ENCODE measurements at places on chromosomes 5 and 9.
A peak's percentile ranks its signal among the peaks of the same experiment; 100 is the strongest.

DNA sequence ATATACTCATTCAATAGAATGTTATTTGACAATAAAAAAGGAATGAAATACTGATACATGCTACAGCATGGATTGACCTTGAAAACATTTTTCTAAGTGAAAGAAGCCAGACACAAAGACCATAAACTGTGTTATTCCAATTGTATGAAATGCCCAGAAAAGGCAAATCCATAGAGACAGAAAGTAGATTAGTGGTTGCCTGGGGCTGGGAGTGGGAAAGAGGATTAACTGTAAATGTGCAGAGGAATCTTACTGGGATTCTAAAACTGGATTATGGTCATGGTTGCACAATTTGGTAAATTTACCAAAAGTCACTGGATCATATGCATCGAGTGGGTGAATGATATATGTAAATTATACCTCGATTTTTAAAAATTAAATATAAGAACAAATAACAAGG lies 88.1 kb downstream of the GLIS3 start:
- no peak for DNase-seq

DNA sequence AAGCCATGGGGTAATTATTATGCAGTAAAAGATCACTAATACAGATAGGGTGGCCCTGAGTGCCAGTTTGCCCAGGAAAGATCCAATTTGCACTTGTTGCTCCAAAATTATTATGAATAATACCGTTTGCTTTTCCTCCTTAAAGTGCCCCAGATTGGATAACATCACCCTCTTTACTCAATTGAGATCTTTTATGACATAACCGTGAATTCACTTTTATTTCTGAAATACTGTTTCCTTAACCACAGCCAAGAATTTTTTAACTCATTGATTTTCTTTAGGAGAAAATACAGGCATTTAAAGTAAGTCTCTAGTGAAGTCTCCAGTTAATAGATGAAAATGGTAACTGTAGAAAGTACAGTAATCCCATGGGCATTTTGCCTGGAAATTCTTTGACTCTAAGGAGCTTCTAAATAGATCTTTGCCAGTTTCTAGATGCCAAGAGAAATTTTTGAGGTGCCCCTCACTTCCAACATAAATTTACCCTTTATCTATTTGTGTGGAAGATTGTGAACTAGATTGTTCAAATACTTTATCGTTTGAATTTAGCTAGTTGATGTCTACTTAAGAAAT lies 99.2 kb downstream of the UHRF2 start:
- DNase-seq = no peak

DNA sequence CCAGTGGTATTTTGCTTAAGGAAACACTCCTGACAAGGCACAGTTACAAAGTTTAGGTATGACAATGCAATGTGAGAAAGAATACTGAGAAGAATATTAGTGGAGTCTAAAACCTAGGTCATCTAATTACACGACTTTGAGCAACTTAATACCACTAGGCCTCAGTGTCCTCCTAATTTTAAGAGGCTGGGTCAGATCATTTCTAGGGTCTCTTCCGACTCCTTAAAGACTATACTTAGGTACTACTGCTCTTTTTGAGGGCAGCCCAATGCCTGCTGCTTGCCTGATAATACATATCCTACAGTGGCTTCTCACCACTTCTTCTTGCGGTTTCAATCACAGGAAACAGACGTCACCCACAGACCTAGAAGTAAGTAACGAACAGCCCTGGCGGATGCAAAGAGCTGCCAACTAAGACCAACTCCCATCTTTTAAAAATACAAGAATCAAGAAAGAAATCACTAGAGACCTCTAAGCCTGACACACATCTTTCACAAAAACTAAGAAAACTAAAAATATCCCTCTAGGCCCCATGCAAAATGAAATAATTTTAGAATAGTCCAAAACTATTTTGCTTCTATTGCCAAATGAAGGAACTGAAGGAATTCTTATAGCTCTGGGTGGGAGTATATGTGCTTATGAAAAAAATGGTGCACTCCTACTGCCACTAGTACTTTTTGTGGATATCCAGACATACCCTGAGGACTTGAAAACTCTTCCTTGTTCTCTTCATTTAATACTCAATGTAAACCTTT lies 13.1 kb downstream of the DIAPH1 start:
- peak; percentile 88 for DNase-seq

DNA sequence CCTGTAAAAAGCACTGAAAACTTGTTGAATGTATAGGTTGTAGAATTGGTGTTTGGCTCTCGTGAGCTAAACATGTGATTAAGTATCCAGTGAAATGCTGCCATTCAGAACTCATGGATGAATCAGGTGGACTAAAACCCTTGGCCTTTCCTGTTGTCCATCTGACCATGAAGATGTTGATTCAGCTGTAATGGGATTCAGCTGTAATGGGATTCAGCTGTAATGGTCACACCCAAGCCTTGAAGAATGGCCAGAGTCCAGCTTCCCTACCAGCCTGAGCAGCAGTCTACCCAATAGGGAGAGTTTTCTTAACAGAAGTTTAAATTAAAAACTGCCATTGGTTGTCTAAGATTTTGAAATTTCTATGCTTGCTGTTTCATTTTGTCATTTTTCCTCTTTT lies 18.1 kb downstream of the MAMDC2 start:
- DNase-seq = no peak

DNA sequence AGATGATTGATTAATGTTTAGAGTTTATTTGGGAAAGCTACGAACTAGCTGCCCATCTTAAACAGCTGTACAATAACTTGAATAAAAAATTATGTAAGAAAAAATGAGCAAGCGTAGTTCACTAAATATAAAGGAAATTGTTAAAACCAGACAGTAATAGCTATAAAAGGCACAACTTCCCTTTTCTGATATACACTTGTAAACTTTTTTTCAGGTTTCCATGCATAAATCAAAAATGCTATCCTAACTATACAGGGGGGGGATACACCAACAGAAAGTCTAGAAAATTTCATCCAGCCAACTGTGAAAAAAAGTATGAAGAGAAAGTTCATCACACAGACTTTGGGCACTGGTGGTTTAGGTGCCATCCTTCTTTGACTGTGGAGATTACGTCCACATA lies 122.3 kb downstream of the NR3C1 start:
- no peak for DNase-seq

- peak; percentile 36 for DNase-seq
These were observed 796 bp downstream of the LNPEP start for GRCh38 chr5:96936431-96937320.

GRCh38 chr5:157165261-157165660 lies 803 bp downstream of the GARIN3 start:
- DNase-seq = no peak

- DNase-seq = no peak
These were observed 584.3 kb upstream of the ADAMTS16 start for GRCh38 chr5:4555725-4556285.
